Sigmoid colon (tissue), 7 donors: ENCODE measurements at places on chromosomes 2 and 18. TPM values are rescaled to one million over a fixed set of nuclear protein-coding genes. Genes with fewer than 3 reads are reported as not detected.

The SERPINB4 gene
- not detected for total RNA-seq

The PSMA8 gene
- total RNA-seq: not detected

The OSBPL1A gene
- 92.4 TPM for total RNA-seq

The ANKRD30BL gene
- total RNA-seq: not detected

The FAP gene
- 35.7 TPM for total RNA-seq

The MYL1 gene
- total RNA-seq: not detected

The TEX44 gene
- total RNA-seq: not detected

- H3K36me3 ChIP-seq: no peaks in the 10 kb centered on the region
- peak overlapping the region; percentile 94 for H3K4me3 ChIP-seq
- no peaks in the 10 kb centered on the region for H3K4me1 ChIP-seq
- no peaks in the 10 kb centered on the region for H3K27me3 ChIP-seq
- peak overlapping the region; percentile 94 for H3K27ac ChIP-seq
- DNase-seq: peak; percentile 70
These were observed 861 bp downstream of the LTBP1 start for GRCh38 chr2:32947484-32948143.

DNA sequence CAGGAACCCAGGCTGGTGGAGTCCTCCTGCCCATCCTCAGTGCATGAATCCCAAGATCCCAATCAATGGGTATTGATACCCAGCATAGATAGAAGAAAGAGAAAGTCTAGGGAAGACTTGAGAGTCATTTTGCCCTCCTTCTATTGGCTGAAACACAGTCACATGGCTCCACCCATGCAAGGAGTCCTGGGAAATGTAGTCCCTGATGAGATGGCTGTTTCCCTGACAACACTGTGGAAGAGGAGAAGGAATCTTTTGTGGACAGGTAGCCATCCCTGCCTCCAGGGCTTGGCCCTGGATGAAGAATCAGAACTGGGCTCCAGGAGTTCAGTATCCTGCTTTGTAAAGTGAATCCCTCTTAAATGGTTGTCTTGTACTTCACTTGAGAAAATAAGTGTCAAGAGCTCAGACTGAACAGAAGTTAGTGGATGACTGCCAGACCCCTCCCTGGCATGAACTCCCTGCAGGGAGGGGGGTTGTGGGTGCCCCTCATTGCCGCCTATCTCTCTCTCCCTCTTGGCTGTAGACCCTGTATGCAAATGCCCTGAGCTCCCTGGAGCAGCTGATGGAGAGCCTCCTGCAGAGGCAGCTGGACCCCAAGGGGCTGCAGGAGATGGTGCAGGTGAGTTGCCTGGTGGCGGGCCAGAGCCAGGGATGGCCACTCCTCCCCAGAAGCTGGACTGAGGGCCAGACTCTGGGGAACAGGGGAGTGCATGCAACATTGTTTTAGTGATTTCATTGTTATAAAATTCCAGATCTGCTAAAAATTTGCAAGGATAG lies 36.1 kb downstream of the MROH2A start:
- no peaks in the 10 kb centered on the region for H3K36me3 ChIP-seq
- H3K27me3 ChIP-seq: no peaks in the 10 kb centered on the region

DNA sequence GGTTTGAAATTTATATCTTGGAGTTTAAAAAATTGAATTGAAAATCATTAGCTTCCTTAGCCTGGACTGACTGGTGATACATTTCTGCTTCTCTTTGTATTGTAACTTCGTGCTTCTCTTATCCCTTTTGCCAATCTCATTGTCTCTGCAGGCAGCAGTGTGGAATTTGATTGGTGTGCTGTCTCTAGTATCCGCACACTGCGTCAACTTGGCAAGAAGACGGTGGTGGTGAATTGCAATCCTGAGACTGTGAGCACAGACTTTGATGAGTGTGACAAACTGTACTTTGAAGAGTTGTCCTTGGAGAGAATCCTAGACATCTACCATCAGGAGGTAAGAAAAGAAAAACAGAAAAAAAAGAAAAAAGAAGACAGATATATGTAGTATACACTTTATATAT lies 85.9 kb downstream of the CPS1 start:
- no peak for DNase-seq
- H3K27me3 ChIP-seq: no peaks in the 10 kb centered on the region
- H3K4me1 ChIP-seq: no peaks in the 10 kb centered on the region
- H3K27ac ChIP-seq: no peak overlapping the region
- H3K36me3 ChIP-seq: no peaks in the 10 kb centered on the region
- H3K4me3 ChIP-seq: no peak overlapping the region

GRCh38 chr2:36717603-36718266 lies 21.2 kb downstream of the VIT start:
- H3K36me3 ChIP-seq: no peaks in the 10 kb centered on the region
- no peaks in the 10 kb centered on the region for H3K4me1 ChIP-seq
- H3K4me3 ChIP-seq: no peak overlapping the region
- no peaks in the 10 kb centered on the region for H3K27me3 ChIP-seq
- DNase-seq: no peak

DNA sequence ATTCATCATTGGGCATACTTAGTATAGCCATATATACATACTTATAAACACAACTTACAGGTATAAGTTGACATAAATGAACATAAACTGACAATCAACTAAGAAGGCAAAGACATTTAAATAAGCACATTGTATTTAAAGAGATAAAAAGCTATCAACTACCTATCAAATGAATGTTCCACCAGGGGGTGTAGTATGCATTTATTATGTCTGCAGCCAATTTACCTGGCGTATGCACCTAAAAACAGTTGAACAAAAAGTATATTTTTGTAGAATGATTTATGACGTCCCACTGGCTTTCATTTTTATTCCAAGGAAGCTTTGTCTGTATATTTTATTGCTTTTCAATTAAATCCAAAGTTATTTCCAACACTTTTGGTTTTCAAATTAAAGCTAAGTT lies 323.5 kb downstream of the AFF3 start:
- DNase-seq: no peak
- no peak overlapping the region for H3K4me3 ChIP-seq
- H3K27ac ChIP-seq: no peak overlapping the region
- H3K36me3 ChIP-seq: no peaks in the 10 kb centered on the region
- H3K27me3 ChIP-seq: no peaks in the 10 kb centered on the region

DNA sequence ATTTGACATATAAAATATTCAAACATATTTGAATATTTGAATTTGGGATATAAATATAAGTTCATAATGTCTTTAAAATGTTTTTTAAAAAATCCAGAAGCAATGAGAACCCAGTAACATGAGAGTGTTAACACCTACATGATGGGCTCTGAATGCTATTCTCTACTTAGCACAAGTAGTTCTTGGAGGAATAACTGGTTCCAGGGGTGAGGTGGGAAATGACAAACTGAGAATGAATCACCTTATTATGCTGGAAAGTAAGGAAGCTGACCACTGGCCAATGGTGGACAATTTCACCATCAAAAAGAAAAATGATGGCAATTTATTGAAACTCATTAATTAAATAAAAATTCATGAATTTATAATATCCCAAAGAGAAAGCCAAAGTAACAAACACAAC lies 79.6 kb upstream of the NABP1 start:
- H3K27ac ChIP-seq: no peak overlapping the region
- H3K4me3 ChIP-seq: no peak overlapping the region
- DNase-seq: no peak

- no peaks in the 10 kb centered on the region for H3K27me3 ChIP-seq
- DNase-seq: no peak
These were observed 2035.3 kb upstream of the CELF4 start for GRCh38 chr18:39600894-39601293.

GRCh38 chr18:42100911-42101310 lies 145.9 kb downstream of the PIK3C3 start:
- no peaks in the 10 kb centered on the region for H3K27me3 ChIP-seq
- H3K27ac ChIP-seq: no peak overlapping the region
- no peak for DNase-seq
- H3K4me1 ChIP-seq: no peaks in the 10 kb centered on the region
- no peak overlapping the region for H3K4me3 ChIP-seq

GRCh38 chr2:121664086-121664485 lies 14.8 kb upstream of the CLASP1 start:
- H3K27ac ChIP-seq: no peak overlapping the region
- H3K4me1 ChIP-seq: no peaks in the 10 kb centered on the region
- no peak overlapping the region for H3K4me3 ChIP-seq
- H3K36me3 ChIP-seq: no peaks in the 10 kb centered on the region
- H3K27me3 ChIP-seq: no peaks in the 10 kb centered on the region

GRCh38 chr2:176024083-176024482 lies 22.0 kb upstream of the LNPK start:
- H3K27me3 ChIP-seq: no peaks in the 10 kb centered on the region
- no peaks in the 10 kb centered on the region for H3K36me3 ChIP-seq

DNA sequence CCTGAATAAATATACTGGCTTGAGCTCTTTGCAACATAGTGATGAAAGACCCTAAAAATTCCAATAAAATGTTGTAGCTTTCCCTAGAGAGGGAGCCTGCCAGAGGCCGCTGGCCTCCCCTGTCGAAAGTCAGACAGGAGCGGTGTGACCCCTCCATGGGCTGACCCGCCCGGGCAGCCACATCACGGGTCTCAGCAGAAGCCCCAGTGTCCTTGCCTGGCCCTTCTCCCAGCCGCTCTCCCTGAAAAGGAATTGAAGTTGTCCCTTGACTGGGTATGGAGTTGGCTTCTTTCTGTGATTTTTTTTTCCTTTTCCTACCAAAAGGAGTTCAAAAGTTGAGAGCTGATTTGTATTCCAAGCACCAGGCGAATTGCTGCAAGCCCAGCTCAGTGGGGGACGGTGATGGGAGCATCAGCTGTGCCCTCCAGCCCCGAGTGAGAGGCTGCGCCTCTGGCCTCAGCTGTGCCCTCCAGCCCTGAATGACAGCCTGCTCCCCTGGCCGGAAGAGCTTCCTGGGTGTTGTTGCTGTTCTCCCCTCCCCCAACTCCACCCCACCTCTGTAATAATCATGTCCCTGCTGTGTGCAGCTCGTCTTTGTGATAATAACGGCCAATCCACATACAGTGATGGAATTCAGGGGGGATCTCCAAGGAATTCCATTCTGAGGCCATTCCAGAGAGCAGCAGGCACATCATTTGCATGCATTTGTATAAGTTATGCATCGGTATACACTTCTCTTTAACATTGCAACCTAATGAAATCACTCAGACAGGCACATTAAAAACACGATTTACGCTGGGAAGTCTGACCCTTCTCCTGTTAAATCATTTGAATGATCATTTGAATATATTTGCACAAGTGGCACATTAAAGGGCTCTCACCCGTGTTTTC lies 501.0 kb downstream of the EIPR1 start:
- H3K27ac ChIP-seq: no peak overlapping the region
- no peak for DNase-seq
- H3K27me3 ChIP-seq: no peaks in the 10 kb centered on the region

- peak; percentile 68 for DNase-seq
- no peak overlapping the region for H3K4me3 ChIP-seq
- H3K36me3 ChIP-seq: no peaks in the 10 kb centered on the region
- H3K27ac ChIP-seq: peak overlapping the region; percentile 76
- H3K4me1 ChIP-seq: peaks cover 27% of the 10 kb centered on the region
- H3K27me3 ChIP-seq: no peaks in the 10 kb centered on the region
These were observed 35.2 kb downstream of the ZNF516 start for GRCh38 chr18:76459687-76460350.

DNA sequence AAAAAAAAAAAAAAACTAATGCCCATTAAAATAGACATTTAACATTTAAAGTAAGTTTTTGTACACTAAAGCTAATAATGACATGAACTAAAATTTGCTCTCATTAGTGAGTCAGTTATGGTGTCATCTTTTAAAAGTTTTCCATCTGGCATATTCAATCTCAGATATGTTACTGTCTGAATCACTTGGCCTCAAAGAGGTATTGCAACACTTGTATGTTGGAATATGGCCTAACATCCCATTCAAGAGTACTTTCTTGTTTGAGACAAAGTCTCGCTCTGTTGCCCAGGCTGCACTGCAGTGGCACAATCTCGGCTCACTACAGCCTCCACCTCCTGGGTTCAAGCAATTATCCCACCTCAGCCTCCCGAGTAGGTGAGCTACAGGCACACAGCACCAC lies 169.7 kb downstream of the TMEM163 start:
- no peak overlapping the region for H3K27ac ChIP-seq
- no peak for DNase-seq
- no peak overlapping the region for H3K4me3 ChIP-seq
- no peaks in the 10 kb centered on the region for H3K4me1 ChIP-seq

- DNase-seq: peak; percentile 60
- H3K4me1 ChIP-seq: peaks cover 58% of the 10 kb centered on the region
- no peaks in the 10 kb centered on the region for H3K27me3 ChIP-seq
These were observed 234.0 kb downstream of the KLHL29 start for GRCh38 chr2:23618794-23619530.

DNA sequence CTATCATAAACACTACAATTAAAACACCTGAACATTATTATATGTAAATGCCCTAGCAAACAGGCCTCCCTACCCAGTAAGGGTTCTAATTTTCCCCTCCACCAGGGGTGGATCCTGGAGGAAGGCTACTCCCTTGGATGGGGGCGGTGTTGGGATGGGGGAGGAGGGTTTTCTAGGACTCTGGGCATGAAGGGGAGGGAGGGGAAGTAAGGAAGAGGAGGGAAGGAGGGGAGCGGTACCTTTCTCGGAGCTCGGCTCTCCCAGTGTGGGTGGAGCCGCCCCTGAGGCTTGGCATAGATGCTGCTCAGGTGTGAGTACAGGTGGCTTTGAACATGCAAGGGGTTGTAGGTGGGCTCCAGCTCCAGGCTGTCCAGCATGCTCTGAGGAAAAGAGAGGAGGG lies 5.4 kb downstream of the DOK1 start:
- no peak overlapping the region for H3K27ac ChIP-seq
- no peak overlapping the region for H3K4me3 ChIP-seq
- no peak for DNase-seq
- H3K27me3 ChIP-seq: peaks cover 8% of the 10 kb centered on the region
- H3K4me1 ChIP-seq: peaks cover 4% of the 10 kb centered on the region

DNA sequence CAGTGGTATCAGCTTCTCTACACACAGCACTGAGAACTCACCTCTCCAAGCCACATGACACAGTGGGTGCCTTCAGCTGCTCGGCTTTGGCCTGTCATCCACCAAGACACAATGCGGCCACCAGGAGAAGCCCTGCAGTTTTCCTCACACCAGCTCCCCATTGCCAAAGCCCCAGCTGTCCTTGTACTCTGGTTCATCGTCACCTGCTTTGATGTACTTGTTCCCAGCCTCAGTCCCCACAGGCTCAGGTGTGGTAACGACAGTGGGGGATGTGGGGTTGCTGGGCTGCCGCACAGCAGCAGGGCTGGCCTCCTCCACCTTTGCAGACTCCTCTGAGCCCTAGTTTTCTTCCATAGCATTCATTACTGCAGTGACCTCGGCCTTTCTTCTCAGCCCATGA lies 387.3 kb downstream of the MEIS1 start:
- no peak for DNase-seq
- H3K27me3 ChIP-seq: no peaks in the 10 kb centered on the region
- no peaks in the 10 kb centered on the region for H3K36me3 ChIP-seq
- H3K4me3 ChIP-seq: no peak overlapping the region
- H3K27ac ChIP-seq: no peak overlapping the region
